Activated T-helper 9 cell treated with anti-CD3 and anti-CD28 coated beads, Interleukin-2, amount 50 U/mL, for 16 hours (primary cell): ENCODE measurements at places on chromosomes 7 and 10.

DNA sequence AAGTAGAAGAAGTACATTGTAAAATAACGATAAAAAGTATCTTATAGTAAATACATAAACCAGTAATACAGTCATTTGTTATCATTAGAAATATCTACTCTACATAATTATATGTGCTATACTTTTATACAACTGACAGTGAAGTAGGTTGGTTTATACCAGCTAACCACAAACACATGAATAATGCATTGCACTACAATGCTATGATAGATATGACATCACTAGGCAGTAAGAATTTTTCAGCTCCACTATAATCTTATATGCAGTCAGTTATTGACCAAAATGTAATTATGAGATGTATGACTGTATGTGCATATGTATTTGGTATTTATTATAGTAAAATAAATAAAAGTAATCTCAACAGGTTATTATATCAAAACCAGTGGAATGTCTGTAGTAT, 23.4 kb upstream of the SGCE start:
- no peak for DNase-seq

- DNase-seq: no peak
Observed at GRCh38 chr10:118342638-118343020, 505 bp upstream of the FAM204A start.

DNA sequence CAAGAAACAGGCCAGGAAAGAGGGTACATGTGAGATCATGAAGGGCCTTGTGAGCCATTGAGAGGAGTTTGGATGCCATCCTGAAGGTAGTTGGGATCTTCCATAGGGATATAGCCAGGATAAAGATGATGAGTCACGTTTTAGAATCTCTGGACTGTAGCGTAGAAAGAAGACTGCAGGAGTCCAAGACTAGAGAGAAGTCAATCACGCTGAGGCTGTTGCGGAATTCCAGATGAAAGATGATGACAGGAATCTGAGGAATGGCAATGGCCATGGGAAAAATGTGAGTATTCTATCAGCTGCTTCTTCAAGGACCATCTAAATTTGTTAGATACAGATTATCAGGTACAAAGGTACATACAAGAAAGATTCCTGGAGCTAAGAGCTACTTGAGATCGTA, 711.3 kb downstream of the GRM8 start:
- no peak for DNase-seq

DNA sequence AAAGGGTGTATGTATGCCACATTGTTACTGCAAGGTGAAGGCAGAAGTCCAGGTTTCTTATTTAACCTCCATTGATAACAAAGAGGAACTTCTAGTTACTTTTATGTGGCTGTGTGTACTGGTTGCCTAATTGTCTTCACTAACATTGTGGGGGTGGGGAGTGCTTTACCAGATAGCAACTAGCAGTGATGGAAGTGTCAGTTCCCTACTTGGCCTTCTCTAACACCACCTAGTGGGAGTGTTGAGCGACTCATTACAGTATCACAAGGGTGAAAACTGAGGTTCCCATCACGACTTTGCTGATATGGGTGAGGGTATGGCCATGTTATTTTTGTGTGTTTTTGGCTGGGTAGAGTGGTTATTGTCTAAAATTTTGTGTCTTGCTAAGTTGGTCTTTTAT, 274.4 kb downstream of the THSD7A start:
- no peak for DNase-seq

DNA sequence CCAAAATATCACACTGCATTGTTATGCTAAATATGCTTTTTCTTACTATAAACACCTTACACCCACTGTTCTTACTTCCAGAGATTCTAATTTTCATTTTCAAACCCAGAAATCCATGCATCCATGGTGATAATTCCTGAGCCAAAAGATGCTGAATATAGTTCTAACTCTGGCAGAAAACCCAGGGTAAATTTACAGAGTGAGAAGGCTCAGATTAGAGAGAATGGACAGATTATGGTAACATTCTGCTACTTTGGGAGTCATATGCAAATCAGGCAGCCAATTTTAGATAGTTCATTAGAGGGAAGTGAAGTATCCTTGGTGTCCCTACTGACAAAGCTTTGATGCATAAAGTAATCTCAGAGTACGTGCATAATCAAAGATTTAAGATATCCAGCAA, 15.4 kb upstream of the CTTNBP2 start:
- DNase-seq: no peak

GRCh38 chr7:157974678-157975230, 612.9 kb downstream of the PTPRN2 start:
- DNase-seq: no peak

DNA sequence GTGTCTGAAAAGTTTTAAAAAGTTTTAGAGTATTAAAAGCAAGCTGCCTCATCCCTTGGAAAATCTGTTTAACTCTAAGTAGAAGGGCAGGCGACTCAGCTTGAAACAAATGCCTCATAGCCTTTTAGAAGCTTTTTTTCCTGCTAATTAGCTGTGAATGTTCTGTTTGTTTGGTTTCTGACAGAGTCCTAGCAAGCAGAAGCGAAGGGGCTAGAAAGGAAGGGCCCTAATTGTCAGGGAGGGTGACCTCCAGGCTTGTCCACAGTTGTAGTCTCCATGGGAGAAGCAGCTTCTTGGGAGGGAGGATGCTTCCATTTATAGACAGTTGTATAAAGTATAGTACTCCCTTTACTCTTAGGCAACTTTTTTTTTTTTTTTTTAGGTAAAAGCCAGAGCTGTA, 90.9 kb downstream of the DNAJC1 start:
- DNase-seq: no peak

DNA sequence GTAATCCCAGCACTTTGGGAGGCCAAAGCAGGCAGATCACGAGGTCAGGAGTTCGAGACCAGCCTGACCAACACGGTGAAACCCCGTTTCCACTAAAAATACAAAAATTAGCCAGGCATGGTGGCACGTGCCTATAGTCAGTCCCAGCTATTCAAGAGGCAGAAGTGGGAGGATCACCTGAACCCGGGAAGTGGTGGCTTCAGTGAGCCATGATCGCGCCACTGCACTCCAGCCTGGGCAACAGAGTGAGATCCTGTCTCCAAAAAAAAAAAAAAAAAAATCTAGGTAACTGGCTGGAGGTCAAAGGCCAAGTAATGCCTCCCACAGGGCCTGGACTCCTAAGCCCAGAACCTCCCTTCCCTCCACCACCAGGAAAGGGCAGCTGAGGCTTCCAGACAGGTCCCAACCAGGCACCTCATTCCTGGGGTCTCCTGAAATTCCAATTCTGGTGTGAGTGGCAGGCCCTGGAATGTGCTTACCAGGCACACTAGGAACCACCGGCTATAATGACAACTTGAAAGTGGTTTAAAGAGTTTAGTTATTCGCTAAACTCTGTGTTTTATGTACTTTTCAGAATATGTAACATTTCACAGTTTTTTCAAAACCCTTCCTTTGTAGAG, 86.9 kb upstream of the TNRC18 start:
- no peak for DNase-seq

GRCh38 chr10:1215862-1216573, 159.8 kb downstream of the WDR37 start:
- DNase-seq: no peak

DNA sequence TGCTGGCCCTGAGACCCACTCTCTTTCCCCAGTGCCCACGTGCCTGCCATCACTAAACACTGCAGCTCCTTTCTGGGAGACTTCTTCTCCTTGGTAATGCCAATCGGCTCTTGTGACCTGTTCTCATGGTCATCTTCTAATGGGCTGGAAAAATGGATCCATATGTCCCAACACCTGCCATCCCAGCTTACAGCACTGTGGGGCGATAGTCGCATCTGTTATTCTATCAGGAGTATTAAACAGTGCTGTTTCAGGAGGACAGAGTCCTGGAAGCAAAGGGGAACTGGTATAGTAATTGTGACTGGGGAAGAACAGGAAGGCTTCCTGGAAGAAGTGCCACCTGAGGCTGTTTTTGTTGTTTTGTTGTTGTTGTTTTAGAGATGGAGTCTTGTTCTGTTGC, 411.2 kb downstream of the GLRX3 start:
- DNase-seq: no peak

DNA sequence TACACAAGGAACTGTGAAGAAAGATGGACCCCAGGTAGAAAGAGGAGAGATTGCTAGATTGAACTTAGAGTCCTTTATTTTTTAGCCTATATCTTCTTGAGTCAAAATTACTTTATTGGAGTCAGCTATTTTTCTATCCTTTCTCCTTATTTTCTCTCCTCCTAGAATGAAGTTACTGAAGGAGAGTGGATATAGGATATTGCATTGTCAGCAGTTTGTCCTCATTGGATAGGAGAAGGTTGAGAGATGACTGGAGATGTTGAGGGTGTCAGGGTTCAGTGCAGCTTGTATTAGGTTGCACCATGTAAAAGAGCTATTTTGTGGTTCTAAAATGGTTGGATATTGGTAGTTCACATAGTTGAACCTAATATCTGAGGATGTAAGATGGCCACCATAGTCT, 5.5 kb downstream of the LRMDA start:
- no peak for DNase-seq

DNA sequence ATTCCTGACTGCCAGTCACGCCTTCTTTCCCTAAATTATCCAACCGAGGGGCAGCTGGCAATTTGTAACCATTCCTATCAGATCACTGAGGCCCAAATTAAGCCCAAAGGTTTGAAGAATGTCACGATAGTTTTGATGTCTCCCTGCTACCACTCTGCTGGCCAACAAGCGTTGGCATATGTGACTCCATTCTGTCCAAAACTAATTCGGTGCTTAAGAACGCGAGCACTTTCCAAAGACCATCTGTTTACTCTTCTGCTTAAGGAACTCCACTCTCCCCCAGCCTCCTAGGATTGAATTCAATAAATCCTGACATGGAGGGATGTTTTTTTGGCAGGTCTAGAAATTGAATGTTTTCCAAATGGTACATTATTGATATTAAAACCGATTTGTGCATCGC, 131.5 kb upstream of the CTBP2 start:
- DNase-seq: no peak

DNA sequence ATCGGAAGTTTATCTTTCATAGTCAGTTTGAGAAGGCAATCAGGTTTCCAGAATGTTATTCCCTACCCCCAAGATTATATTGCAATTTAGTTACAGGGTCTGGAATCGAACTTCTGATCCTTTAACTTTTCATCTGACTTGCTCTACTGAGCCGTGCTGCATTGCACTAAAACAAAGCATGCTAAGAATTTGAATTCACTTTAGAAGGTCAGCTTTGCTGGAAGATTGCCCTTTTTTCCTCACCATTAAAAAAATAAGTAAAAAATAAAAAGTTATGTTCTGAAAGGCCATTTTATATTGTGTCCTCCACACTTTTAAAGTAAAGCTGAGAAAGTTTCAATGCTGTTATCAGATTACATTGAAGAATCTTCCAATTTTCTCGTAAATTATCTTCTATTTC, 388.8 kb upstream of the PHF14 start:
- no peak for DNase-seq

- DNase-seq: no peak
Observed at GRCh38 chr10:114990991-114991390, 53.0 kb downstream of the TRUB1 start.

- DNase-seq: no peak
Observed at GRCh38 chr10:131874991-131875451, 25.8 kb upstream of the PPP2R2D start.

- DNase-seq: no peak
Observed at GRCh38 chr7:142231716-142232115, 26.1 kb downstream of the PRSS58 start.

DNA sequence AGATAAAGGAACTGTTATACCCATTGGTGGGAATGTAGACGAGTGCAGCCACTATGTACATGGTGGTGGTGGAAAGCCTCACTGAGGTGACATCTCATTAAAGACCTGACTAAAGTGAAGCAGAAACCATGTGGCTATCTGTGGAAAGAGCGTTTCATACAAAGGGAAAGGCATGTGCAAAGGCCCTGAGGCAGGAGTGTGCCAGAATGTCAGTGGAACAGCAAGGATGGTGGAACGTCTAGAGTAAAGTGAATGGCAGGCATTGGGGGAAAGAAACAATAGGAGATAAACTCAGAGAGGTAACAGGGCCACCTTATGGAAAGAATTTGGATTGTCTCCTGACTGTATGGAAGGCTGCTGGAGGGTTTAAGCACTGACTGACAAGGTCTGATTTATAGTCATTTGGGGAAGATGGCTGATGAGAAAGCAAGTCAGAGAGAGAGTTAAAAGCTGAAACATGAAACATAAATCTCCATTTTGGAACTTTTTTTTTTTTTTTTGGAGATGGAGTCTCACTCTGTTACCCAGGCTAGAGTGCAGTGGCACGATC, 245.7 kb downstream of the STK31 start:
- DNase-seq: no peak
